ENCODE measurements at places on chromosomes 2 and 18.

- DNase-seq: no peak
These were observed 1438.1 kb downstream of the DPP10 start for GRCh38 chr2:115880558-115880957.

DNA sequence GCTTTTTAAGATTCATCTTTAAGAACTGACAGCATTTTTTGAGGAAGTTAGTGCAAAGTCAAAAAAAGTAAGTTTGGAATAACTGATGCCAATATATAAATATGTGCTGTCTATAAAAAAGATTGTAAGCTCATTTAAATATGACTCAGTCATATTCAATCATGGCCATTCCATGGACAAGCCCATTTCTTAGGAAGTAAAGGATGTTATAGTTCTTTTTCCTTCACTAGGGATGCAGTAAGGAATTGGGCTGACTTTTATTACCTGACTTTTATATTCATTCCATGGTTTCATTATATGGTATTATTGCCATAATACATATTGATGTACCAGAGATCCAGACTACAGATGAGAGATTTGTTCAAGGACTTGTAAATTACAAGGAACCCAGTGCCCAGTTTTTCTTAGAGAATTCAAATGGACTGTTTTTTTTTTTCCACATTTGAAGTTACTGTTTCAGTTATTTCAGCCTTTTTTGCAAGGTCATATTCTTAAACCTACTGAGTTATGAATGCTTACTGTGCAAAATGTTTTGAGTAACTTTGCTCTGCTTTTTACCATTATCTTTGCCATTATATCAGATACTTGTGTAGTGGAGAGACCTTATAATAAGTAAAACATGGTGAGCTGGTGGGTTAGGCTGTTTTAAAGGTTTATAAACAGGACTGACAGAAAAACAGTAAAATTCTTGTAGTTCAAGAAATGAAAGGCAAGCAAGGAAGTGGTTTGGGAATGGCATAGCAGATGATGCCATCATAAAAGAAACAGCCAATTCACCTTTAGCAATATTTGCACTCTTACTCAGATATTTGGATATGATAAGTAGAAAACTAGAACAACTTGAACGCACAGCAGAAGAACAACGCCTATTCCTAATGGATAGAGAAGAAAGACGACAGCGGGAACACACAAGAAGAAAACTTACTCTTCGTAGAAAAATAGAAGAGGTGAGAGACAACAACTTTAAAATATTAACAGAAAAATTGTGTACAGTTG is 7.6 kb downstream of the FSIP2 start:
- DNase-seq: no peak

DNA sequence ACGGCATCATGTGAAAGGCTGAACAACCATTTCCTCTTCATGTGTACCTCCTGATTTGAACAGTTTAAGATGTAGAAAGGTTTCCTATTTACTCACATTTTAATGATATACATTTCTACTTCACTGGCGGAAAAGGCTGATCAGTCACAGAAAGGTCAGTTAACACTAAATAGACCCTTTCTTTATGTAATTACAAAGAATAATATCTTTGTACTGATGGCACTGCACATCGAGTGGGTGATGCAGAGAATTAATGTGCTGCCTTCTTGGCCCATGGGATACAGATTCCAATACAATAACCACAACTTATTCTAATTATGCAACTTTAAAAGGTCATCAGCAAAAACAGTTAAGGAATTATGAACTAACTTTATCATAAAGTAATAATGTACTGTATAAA is 328.5 kb upstream of the KLHL14 start:
- no peak for DNase-seq

- no peak for DNase-seq
These were observed 12.7 kb downstream of the SPIRE1 start for GRCh38 chr18:12645254-12645653.

DNA sequence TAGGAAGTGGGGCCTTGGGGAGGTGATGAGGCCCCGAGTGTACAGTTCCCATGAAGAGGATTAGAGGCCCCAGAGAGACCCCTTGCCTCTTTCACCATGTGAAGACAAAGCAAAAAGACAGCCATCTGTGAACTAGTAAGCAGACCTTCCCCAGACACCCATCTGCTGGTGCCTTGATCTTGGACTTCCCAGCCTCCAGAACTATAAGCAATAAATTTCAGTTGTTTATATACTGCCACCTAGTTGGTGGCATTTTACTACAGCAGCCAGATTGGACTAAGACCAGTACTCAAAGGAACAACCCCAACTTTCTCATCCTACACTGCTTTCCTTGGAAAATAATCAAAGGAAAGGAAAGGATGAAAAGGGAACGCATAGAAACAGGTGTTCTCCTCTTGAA is 27.9 kb upstream of the CREG2 start:
- no peak for DNase-seq

DNA sequence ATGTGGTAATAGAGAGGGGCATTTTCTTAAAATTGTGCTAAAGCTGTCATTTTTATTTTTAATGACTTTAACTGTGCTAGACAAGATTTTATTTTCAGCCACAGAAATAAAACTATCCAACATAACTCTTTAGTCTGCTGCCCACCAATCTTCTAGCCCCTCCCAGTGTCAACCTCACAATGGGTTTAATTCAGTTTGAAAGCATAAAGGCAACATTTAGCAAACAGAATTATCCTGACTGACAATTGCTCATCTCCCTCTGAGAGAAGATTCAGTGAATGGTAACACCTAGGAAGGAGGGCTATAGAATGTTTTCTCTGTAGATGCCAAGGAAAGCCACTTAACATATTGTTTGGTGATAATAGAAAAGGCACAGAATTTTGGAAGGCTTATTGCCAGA is 5.2 kb downstream of the ERMN start:
- DNase-seq: no peak

- DNase-seq: no peak
These were observed 1.6 kb upstream of the MARCHF4 start for GRCh38 chr2:216373896-216374295.

GRCh38 chr18:5451871-5452270 is 91.9 kb downstream of the EPB41L3 start:
- no peak for DNase-seq

- DNase-seq: no peak
These were observed 8.1 kb upstream of the ZNF24 start for GRCh38 chr18:35352283-35352682.

DNA sequence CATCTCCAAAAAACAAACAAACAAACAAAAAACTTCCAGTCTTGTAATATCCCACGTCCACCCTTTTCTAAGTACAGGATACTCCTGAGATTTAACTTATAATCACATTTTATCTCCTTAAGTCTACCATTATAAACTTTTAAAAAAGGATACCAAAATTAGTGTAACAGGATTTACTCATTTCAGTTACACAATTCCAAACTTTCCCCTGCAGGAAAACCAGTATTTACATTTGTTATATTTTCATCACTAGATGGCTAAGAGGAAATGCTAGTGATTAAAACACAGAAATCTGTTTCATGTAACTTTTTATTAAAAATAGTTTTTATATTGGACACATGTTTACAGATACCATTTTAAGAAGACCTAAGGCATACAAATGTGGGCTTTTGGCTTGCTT is 27.5 kb downstream of the CFAP36 start:
- no peak for DNase-seq

DNA sequence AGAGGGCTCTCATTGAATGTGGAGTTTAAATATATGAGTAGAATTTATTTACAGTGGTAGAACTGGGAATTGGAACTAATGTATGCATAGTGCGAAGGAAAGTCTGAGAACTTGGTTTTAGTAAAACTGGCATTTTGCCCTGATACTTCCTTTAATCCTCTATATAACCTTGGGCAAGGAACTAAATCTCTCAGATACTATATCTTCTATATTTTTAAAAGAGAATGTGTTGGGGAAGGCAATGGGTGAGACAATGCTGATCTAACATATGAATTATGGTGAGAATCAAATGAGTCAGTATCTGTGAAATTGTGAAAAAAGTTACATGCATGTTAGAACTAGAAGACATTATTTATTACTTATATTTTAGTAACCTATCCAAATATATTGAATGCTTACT is 2109.4 kb upstream of the PIK3C3 start:
- no peak for DNase-seq

DNA sequence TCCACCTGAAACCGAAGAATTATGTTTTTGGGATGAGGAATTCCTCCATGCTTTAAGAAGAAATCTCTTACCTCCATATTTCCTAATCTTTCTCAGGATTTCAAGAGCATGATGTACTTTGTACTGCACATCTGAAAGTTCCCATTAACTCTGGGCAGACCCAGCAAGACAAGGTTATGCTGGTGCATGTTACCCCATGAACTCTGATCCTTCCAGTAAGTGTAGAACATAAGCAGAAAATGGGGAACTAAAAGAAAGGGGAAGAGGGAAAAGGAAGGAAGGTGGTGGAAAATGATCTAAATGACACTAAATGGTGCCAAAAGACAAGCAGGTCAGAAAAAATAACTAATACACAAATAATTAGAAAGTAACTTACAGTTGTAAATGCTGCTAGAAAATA is 50.7 kb downstream of the STRN start:
- DNase-seq: no peak

- DNase-seq: no peak
These were observed 102.5 kb downstream of the FMNL2 start for GRCh38 chr2:152437276-152438108.

DNA sequence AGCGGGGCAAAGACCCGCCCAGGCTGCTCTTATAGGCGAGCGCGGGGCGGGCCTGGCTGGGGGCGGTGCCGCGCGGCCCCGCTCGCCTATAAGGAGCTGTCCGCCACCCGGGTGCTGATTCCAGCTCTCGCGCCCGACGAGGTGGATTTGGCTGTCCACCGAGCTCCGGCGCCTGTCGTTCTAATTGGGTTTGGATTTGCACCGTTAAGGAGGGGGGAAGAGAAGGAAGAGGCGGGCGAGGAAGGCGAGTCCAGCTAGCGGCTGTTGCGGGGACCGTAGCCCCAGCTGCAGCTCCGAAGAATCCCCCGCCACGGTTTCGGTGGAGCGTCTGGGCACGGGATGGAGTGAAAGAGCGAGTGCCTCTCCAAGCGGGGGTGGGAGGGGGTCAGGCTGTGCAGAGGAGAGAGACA is at the start of gene CNTNAP5:
Gene CNTNAP5 (plus strand): TSS at position 117 of the 410 bp plus-strand sequence. CDS start 364 bp downstream, outside the sequence.
- DNase-seq: peak; percentile 57

- DNase-seq: no peak
These were observed 214.2 kb downstream of the DYSF start for GRCh38 chr2:71667256-71668182.

DNA sequence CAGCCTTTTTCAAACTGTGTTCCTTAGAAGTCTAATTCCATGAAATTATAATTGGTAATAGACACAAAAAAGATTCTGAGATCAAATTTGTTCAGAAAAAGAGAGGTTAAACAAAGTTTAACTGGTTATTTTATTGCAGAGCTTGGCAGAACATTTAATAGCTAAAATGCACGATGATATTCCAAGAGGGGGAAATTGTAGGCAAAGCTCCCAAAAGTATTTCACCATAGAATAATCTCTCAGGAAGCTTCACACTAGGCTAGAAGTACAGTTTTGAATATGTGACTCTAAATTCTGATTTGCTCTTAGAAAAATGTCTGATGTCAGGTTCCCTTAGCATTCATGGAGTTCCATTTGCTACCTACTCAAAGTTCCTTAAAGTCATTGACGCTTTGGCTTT is 292.4 kb upstream of the SETBP1 start:
- no peak for DNase-seq

Data from upper lobe of left lung (tissue), 6 donors.